Fibroblast of skin of right biceps (primary cell): ENCODE measurements at places on chromosomes 7 and 10.

DNA sequence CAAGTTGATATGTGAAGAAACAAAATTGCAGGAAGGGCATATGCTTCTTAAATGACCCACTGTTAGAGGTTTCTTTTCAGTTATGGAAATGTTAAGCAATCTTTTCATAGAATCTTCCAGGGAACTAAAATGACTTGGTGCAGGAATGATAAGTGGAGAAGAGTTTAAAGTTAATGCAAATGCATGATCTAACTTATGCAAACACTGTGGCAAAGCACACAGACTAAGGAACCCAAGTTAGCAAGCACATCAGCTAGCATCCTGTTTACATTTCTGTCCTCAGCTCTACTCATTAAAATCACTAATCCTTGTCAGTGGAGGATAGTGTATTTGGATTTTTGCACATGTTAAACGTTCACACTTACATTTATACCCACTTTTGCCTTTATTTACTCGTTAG lies 9.3 kb downstream of the CLCN1 start:
- no peak for DNase-seq

DNA sequence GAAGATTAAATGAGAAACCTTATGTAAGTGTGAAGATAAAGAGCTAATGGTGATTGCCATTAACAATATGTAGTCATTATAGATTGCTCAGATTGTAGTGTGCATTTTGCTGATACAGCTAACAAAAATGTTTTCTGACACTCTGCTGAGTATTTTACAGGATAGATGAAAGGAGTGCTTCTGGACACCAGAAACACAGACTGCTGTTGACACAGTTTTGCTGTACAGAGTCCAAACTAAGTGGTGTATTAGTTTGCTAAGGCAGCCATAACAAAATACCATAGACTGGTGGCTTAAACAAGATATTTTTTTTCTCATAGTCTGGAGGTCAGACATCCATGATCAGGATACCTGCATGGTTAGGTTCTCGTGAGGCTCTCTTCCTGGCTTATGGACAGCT lies 2.2 kb downstream of the SMC3 start:
- DNase-seq, result no peak

DNA sequence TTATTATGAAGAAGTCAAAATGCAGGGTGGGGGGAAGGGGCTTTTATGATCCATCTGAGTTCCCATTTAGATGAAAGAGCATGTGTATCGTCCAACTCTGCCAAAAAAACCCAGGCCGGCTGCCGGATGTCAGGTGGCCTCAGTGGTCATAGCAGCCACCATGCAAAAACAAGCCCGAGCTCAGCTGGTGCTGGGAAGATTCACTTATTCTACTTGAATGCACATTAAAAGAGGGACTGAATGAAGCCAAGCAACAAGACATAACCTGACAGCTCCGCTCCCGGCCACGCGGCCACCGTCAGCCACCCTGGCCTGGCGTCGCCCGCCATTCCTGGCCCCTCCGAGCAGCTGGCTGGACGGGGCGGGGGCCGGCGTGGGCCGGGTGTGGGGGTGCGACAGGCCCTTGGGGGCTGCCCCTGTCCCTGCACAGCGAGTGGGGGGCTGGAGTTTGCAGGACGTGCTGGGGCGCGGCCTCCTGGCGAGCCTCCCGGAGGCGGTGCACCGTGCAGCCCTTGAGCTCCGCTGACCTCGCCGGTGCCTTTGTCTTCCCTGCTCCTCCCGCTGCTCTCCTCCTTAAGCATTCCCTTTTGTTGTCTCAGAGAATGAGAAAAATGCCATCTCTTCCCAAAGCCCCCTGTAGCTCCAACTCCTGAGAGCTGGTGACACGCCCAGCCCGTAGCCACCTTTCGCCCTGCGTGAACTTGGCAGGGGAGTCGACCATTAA lies 67.8 kb downstream of the EBF3 start:
- DNase-seq, result no peak

DNA sequence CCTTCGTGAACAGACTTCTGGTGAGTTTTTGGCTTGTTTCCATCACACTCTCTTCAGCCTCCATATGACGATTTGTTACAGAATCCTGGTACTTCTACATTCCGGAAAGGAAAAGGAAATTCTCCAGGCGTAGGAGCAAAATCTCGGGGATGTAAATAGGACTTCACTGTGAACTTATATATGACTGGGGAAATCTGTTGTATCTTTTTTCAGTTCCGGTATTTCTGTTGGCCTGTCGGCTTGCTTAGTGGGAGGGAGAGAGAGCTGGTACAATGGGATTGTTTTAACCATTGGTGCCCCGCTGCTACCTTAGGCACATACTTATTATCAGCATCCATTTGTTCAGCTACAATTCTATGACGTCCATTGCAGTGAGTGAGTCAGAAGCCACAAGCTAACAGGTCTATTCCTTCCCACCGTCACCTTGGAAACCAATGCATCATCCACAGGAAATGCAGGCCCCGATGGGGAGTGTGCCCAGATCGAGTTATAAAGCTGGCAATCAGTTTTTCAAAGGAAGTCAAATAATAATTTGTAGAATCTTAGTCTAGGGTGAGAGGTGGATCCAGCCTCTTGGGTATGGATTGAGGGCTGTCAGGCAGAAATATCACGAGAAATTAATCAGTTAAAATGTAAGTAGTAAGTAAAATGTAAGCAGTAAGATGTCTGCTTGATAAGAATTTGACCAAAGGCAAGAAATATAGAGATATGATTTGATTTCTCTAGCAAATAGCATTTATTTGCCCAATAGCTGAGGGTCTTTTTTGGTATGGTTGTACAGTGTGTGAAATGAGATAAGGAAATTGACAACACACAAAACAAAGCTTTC lies 92.0 kb upstream of the MKLN1 start:
- peak; percentile 98 for DNase-seq

DNA sequence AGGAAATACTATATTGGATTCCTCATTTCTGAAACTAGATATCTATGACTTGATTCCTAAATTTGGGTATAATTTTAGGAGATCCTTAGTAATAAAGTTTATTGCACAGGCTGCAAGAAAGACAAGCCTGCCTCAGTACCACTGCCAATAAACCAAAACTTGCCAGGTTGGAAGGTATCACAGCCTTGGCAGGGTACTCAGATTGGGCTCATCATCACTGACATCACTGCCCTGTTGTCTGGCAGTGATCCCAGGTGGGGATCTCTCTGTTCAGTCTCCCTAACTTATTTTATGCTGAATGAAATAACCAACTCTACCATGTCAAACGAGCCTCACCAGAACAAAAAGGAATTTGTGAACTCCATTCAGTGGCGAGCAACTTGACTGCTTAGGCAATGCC lies 18.8 kb downstream of the FIGNL1 start:
- no peak for DNase-seq

DNA sequence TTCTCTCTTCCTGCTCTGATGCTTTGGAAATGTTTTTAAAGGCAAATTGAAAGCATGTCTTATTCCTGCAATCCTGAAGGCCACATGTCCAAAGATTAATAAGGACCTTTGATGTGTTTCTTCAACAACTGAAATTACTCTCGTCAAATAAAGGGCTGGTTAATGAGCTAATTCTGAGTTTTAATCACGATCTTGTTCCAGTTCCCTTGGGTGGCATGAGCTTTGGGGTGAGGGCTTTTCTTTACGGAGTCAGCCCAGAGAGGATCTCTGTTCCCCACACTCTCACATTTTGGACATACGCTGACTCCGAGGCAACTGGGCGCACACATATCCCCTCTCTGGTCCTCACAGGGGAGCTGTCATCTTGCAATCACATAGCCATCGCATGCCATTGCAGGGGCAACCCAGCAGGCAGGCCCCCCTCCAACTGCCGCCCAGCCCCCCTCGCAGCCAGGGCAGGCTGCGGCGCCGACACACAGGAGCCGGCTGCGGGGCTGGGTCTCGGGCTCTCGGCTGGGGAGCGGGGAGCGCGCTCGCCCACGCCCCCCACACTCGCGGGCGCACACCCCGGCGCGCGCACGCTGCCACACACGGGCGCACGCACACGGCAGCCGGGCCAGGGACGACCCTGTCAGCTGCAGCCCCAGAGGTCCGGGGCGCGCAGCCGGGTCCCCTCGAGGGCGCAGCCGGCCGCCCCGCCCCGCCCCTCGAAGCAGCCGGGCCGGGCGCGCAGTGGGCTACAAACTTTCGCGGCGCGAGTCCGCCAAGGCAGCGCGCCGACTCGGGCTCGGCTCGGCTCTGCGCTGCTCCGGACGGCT lies at the start of gene GDF10:
TSS of gene GDF10 (plus strand) at position 587 of the 818 bp plus-strand sequence. CDS start 455 bp downstream, outside the sequence.
- DNase-seq, result no peak

GRCh38 chr10:122894261-122894944 lies 15.0 kb upstream of the FAM24B start:
- no peak for DNase-seq

GRCh38 chr10:118259288-118259906 lies 82.7 kb downstream of the FAM204A start:
- peak; percentile 33 for DNase-seq

DNA sequence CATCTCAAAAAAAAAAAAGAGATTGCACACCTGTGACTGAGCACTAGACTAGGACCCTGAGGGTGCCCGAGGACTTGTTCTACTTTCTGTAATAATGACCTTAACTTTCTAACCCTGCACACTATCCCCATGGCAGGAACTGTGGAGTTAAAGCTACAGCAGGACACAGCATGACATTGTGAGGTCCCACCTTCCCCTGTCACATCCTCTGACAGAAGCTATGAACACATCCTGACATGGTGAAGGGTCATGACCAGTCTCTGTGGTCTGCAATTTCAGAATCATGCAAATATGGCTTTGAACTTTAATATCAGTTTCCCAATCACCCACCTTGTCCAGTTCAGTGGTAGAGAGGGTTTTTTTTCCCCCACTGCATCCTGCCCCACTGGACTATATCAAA lies 18.5 kb upstream of the SAR1A start:
- DNase-seq, result no peak

DNA sequence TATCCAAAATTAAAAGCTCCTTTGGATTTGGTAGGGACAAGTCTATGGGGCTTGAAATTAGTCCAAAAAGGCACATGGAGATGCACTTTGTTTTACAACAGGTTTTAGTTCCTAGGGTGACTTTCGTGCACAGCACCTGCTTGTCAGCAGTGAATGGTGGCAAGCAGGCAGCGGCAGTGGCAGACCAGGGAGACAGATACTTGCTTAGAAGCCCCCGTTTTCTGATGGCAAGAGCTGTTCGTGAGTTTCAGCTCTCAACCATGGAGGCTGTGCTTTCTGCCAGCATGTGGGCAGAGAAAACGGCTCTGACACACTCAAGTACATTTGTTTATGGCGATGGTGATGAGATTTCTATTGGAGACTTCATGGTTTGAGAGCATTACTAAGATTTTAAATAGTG lies 61.7 kb upstream of the SHH start:
- no peak for DNase-seq

DNA sequence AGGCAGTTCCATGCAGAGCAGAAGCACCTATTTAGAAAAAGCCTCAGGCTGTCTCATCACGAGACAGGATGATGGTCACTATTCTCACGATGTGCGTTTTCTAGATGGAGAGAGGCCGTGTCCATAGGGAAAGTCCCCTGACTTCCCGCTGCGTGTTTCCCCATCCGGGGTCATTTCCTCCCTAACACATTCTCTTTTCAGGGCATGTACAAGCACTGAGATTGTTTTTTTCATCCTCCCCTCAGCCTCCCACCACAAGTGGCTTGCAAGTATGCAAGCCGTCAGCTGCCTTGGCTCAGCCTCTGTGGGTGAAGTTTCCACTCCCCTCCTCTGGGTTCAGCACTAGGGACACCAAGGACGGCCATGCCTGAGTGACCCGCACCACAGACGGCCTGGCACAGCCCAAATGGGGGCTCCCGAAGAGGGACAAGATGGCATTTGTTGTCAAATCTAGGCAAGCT lies 2.7 kb upstream of the CALML5 start:
- no peak for DNase-seq

DNA sequence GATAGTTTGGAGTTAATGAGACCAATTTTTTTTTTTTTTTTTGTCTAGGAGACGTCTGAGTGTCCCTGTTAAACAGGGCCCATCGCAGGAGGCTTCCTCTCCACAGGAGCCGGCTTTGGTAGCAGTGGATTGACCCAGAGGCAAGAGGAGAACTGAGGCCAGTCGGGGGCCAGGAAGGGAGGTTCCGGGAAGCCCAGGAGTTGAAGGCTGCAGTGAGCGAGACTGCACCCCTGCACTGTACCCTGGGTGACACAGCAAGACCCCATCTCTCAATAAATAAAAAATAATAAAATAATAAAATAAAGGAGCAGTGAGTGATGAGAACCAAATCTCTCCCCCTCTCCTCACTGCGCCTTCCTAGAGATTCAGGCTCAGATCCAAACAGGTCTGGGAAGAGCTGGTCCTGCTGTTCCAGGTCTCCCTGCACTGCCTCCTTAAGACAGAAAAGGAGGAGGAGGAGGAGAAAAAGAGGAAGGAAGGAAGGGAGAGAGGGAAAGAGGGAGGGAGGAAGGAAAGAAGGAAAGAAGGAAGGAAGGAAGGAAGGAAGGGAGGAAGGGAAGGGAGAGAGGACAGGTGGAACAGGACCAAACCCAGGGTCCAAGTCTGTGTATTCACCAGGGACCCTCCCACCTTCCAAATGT lies 3.5 kb downstream of the MNX1 start:
- no peak for DNase-seq

DNA sequence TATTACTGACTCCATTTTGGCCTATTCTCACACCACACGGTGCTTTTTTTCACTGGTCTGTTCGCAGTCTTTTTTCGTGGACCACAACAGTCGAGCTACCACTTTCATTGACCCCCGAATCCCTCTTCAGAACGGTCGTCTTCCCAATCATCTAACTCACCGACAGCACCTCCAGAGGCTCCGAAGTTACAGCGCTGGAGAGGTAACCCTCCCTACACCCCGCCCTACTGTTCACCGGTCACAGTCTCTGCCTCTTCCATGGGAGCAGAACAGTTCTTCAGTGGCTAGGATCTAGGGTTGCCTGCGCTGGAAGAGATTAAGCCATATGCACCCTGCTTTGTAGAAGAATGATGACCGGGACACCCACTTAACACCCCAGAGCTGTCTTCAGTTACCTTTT lies 103.4 kb upstream of the STK17A start:
- no peak for DNase-seq

- no peak for DNase-seq
Observed at GRCh38 chr10:112593023-112593422, 146.0 kb downstream of the VTI1A start.

- DNase-seq, result no peak
Observed at GRCh38 chr7:30468791-30469190, 9.8 kb downstream of the NOD1 start.

DNA sequence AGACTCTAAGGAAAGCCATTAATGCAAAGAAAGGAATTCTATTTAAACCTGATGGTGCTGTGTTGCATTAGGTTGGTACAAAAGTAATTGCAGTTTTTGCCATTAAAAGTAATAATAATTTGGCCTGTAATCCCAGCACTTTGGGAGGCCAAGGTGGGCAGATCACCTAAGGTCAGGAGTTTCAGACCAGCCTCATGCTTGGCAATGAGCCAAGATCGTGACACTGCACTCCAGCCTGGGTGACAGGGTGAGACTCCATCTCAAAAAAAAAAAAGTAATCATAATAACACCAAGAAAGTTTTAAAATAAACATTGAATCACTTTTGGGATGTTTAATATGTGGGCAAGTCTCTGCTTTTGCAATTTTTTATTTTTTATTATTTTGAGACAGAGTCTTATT lies 107.3 kb upstream of the FRMD4A start:
- no peak for DNase-seq

- DNase-seq, result no peak
Observed at GRCh38 chr10:133135116-133135465, 24.9 kb upstream of the KNDC1 start.

GRCh38 chr7:131945313-131945911 lies 389.0 kb upstream of the PODXL start:
- peak; percentile 59 for DNase-seq
